ENCODE measurements at places on chromosomes 16 and 17.

DNA sequence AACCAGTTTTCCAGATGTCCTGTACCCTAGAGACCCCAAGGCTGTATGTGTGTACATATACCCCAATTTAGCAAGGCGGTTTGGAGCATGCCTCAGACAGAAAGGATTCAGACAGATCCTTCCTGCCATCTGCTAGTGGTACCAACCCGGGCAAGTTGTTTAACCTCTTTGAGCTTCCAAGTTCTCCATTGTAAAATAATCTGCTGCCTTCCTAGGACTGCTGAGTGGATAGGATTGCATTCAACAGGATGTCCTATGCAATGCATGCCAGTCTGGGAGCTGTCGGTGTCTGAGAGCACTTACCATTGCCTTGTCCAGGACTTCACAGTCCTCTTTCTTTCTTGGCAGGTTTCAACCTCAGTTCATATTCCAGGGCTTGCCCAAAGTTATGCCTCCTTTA lies 1.9 kb downstream of the CDH13 start:
- DNase-seq = no peak

DNA sequence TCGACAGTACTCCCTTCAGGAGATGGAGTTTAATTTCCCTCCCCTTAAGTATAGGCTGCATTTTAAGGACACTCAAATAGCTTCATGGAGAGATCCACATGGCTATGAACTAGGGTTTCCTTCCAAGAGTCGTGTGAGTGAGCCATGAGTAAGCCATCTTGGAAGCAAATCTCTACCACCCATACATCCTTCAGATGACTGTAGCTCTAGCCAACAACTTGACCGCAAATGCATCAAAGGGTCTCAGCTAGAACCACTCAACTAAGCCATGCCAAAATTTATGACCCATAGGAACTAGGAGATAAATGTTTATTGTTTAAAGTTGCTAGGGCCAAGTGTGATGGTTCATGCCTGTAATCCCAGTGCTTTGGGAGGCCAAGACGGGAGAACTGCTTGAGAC lies 43.4 kb downstream of the METTL16 start:
- DNase-seq = no peak

GRCh38 chr17:81983639-81984373 lies 6.4 kb downstream of the ASPSCR1 start:
- DNase-seq = no peak

DNA sequence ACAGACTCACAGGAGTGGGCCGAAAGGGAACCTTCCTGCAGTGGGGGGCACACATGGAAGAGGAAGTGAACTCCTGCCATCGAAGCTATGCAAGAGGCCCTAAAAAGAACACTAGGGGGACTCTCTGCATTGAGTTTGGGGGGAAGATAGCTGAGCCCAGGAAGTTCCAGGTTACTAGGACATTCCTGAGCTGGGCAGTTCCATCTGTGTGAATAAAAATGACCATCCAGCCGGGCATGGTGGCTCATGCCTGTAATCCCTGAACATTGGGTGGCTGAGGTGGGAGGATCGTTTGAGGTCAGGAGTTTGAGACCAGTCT lies 211.8 kb downstream of the ZNF423 start:
- no peak for DNase-seq

- no peak for DNase-seq
These were observed 572.2 kb downstream of the CDH13 start for GRCh38 chr16:83198977-83199376.

GRCh38 chr17:1005361-1005946 lies 8.5 kb downstream of the TIMM22 start:
- DNase-seq = no peak

DNA sequence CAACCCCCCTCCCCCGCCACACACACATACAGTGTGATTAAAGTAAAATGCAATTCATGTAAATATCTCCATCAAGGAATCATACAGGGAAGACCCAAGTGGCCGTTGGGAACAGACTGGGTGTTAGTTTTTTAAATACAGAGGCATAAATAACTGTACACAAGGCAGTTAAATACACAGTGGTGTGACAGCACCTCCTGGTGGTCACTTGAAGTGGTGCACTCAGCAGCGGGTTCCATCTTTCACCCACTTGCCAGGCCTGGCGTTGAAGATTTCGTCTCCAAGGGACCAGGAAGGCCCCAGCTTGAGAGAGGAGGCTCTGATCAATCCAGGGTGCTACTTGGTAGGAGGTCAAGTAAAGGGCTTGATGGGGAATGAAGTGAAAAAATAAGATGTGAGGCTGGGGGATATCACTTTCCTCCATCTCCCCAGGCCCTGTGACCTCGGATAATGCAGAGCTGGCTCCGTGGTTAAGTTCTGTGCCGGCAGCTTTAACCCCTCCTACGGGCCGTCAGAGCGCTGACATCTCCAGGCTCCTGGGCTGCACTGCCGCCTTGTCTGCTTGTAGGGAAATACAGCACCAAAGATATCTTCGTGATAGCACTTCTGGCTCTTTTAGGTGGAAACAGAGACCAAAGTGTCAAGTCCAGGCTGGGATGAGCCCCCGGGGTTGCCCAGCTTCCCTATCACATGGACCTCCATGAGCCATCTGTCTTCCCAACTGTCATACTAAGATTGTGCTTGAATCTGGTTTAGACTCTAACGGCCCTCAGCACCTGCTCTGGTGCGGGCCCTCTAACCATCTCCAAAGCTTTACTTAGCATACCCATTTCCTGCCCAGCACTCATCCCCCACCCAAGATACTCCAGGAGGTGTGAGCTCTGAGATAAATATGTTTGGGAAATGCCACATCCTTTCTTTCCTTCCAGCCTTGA lies 20.7 kb downstream of the LGALS9 start:
- DNase-seq = no peak

DNA sequence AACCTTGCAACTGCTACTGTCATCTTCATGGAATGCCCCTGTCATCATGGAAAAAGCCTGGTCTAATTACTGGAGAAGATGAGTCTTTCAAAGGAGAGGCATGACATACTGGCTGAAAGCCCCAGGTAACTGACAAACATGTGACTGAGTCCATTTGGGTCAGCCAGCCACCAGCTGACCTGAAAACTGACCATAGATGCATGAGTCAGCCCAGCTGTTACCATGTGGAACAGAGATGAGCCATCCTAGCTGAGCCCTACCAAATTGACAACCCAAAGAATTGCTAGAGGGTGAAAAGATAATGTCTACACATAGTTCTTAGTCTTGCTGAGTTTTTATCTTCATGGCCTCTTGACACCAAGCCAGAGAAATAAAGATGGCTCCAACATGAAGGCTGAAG lies 311.8 kb downstream of the UTP18 start:
- DNase-seq = no peak

DNA sequence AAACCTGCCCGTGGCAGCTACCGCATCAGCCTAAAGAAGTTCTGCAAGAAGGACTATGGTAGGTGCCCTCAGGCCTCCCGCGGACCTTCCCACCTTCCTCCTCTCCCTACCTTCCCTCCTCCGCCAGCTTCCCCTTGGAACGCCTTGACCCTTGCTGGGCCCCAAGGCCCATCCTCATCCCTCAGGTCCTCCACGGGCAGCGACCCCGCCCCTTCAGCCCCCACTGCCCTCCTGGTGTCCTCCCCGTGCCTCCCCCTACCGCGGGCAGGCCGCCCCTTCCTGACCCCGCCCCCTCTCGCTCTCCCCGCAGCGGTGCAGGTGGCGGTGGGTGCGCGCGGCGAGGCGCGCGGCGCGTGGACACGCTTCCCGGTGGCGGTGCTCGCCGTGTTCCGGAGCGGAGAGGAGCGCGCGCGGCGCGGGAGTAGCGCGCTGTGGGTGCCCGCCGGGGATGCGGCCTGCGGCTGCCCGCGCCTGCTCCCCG lies 1.4 kb upstream of the TBC1D24 start:
- no peak for DNase-seq

- no peak for DNase-seq
These were observed 4.6 kb downstream of the SLC12A4 start for GRCh38 chr16:67963662-67964321.

GRCh38 chr17:27930000-27930399 lies 36.8 kb upstream of the LYRM9 start:
- DNase-seq = no peak

GRCh38 chr16:28309811-28310311 lies 17.5 kb downstream of the SBK1 start:
- no peak for DNase-seq

DNA sequence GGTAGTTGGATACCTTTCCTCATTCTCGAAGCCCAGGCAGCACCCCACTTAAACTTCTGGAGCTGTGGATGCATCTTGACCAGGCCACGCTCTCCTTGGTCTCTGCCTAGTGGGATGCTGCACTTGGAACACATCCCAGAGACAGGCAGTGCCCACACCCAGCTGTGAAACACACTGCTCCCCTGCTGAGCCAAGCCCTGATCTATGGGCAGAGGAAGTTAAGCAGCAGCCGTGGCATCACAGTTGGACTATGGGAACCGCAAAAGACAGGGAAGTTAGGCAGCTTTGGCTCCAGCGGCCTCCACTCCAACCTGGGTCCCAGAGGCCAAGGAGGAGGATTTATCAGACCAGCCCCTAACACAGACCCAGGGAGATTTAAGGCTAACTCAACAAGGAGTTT lies 284.8 kb upstream of the CCL2 start:
- no peak for DNase-seq

- no peak for DNase-seq
These were observed 476 bp downstream of the KCNH4 start for GRCh38 chr17:42180411-42180921.

DNA sequence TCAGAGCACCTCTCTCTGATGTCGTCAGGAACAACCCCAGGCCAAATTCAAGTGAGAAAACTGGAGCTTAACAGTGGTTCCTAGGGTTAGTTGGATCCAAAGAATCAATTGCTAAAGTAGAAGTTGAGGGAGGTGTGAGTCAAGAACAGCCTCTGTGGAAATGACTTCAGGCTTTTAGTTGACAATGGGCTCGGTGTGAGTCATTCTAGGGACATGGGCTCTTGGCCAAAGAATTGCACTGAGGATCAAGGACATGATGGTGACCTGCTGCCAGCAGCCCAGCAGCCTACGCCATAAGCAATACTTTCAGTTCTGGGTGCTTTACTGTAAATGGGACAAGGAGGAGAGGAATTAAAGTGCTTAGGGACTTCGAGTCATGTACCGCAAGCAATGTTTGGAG lies 32.1 kb upstream of the SMURF2 start:
- no peak for DNase-seq

GRCh38 chr16:745739-746138 lies 4.9 kb upstream of the CIAO3 start:
- DNase-seq = no peak

DNA sequence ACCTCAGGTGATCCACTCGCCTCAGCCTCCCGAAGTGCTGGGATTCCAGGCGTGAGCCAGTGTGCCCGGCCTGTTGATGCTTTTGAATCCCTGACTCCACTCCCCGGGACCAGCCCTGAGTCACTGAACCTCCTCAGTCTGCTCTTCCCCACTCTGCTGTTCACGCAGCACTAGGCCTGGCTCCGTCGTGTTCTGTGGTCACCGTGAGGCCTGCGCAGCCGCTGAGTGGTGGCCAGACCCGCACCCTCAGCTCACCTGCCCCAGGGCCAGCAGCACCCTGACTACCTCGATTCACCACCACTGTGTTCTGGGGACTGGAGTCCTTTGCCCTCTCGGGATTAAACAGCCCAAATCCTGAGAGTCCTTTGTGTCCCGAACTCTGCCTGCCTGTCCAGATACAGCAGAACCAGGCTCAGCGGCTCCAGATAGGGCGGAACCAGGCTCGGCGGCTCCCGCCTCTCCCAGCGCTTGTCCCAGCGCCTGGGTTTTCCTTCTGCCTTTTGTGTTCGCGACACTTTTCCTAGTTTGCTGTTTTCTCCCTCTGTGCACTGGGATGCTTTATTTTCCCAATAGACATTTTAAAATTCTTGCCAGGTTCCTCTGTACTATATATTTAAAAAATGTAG lies 58.6 kb upstream of the ENDOV start:
- no peak for DNase-seq

- no peak for DNase-seq
These were observed 29.8 kb downstream of the STAT3 start for GRCh38 chr17:42358434-42358833.

DNA sequence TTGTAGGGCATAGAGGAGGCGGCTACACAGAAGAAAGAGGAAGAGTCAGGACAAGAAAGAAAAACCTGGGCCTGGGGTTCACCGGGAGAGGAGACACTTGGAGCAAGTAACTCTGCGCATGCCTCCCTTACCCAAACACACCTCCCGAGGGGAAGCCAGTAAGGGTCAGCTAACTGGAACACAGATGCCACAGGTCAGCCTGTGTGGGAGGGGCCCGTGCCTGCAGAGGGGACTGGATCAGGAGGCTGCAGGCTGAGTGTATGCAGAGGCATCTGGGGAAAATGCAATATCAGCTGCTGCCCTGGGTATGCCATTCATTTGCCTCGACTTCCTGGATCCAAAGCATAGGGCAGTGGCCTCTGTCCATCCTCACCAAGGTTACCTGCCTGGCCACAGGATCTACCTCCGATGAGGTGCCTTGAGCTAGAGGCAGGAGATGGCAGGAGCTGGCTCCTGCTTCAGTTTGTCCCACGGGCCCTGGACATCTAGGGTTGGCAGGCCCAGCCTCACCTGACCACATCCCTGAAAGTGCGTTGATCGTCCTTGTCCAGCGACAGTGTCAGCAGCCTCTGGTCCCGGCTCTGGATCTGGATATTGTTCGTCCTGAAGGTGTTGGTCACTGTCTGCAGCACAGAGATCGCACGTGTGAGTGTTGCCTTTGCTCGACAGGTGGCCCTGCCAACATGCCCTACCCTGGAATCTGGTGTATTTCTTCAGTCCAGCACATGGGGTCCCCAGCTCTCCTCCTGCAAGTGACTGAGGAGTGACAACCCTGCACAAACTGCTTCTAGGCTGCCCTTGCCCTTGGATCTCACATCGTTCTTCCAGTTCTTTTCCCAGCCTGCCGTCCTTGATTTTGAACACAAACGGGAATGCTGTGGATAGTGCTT lies 4.6 kb upstream of the MFSD6L start:
- DNase-seq = no peak

GRCh38 chr17:5629128-5629527 lies 44.8 kb upstream of the NLRP1 start:
- no peak for DNase-seq

DNA sequence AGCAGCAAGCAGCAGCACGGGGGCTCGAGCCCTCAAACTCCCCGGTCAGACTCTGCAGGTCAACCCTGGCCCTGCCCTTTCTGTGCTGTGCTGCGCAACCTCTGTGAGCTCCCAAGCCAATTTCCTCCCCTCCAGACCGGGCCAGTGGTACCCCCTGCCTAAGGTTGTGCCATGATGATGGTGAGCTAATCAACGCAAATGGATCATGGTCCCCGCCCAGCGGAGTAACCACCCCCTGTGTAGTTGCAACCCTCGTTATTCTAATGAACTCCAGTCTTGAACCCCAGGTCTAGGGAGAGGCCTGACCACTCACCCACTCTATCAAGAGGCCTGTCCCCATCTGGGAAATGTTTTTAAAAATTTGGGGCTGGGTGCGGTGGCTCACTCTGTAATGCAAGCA lies 201.8 kb upstream of the FOXF1 start:
- DNase-seq = no peak

DNA sequence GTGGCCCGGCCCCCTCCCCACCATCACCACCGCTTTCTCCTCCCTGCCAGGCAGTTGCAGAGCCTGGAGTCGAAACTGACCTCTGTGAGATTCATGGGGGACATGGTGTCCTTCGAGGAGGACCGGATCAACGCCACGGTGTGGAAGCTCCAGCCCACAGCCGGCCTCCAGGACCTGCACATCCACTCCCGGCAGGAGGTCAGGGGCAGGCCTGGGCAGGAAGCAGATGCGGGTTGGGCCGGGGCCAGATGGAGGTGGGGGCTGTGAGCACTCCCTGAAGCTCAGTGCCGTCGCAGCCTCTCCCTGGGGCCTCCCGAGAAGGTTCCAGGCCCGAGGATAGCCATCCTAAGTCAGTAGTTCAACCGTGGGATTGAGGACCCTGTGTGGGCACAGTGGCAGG lies 14.2 kb upstream of the ADGRG3 start:
- DNase-seq = no peak

All from cortex of kidney (tissue), 1 donor.